ENCODE measurements at places on chromosomes 5 and 9.
A peak's percentile ranks its signal among the peaks of the same experiment; 100 is the strongest.

GRCh38 chr5:173623296-173623771 is 6.9 kb upstream of the BOD1 start:
- no peak for DNase-seq

- DNase-seq: no peak
These were observed 161.7 kb downstream of the OXCT1 start for GRCh38 chr5:41708604-41708940.

- DNase-seq: no peak
These were observed 640 bp upstream of the DPM2 start for GRCh38 chr9:127938298-127938690.

GRCh38 chr9:93089481-93089991 is 6.5 kb upstream of the CARD19 start:
- no peak for DNase-seq

DNA sequence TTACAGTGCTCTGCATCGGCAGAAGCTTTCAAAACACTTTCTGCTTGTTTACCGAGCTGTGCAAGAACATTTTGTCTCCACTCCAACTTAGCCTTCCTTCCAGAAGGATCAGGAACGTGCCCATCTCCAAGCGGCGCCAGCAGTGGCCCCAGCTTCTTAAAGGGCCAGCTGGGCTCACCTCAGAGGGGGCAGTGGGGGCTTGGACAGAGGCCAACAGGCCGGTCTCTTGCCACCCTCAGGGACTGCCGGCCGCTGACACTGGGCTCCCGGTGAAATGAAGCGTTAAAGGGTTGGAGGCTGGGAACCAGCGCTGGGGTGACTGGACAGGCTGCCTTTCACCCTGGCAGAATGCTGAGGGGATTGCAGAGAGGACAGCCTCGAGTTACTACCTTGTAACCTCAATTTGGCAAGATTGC is 67.0 kb upstream of the RNU6ATAC start:
- DNase-seq: no peak

- DNase-seq: no peak
These were observed 32.3 kb upstream of the TMEM171 start for GRCh38 chr5:73088026-73088425.

GRCh38 chr9:120080849-120081248 is 499.1 kb downstream of the CDK5RAP2 start:
- no peak for DNase-seq

DNA sequence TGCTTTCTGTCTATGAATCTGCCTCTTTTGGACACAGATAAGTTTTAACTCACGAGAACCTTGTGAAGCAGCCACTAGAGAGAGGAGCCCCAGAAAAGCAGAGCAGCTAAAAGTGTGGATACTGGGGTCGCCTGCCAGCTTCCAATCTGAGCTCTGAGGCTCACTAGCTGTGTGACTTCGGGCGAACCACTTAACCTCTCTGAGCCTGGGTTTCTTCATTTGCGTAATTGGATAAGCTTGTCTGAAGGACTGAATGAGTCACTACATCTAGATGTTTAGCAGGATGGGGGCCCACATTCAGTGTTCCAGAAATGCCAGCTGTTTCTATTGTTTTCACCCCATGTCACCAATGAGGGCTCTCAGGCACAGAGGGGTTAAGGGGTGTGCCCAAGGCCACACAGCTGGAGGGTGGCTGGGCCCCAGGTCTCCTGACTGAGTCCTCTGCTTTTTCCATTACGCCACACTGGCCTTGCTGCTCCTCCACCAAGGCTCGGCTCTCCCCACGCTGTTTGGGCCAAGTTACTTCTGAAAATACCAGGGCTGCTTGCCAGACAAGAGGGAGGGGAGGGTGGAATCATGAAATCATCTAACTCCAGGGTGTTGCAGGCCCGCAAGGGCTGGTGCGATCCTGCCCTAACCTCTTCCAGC is 36.2 kb downstream of the SH3PXD2B start:
- peak; percentile 71 for DNase-seq

DNA sequence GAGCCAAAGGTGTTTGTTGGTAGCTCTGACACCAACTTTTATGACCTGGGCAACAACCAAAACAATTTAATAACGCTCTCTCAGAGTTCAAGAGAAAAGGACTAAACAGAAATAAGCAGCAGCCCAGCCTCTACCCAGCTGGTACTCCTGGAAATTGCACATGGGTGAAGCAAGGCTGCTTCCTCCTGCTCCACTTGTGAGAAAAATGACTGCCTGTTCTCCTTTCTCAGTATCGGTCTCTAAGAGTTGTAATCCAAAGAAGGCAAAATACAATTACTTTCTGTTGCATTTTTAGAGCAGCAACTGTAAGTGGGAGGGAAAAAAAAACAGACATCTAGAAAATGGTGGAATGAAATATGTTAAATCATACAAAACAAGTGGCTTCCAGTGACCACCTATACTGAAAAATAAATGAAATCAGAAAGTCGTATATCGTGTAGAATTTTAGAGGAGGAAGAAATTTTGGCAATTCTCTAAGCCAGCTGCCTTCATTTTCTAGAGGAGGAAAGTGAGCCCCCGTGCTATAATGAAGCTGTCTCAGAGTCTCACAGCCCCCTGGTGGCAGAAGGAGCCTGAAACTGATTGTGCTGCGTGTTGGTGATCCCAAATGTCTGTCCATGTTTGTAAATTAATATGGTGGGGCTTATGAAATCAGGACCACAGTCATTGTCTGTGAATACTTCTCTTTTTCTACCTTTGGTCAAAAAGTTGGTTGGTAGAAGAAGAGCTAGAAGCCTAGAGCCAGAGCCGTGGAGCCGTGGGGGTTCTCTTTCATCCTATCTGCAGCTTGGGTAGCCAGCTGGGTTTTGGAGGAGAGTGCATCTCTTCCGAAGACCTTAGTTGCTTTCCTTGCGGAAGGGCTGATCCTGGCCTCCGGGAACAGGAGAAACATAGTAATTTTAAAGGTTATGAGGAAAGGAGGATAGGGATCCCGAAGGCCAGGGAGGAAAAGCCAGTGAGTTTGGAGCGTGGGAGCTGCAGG is 139.9 kb downstream of the PIP5K1B start:
- DNase-seq: peak; percentile 39

GRCh38 chr5:926417-927171 is 33.9 kb downstream of the TRIP13 start:
- DNase-seq: no peak

GRCh38 chr9:128390150-128390812 is 19.1 kb downstream of the URM1 start:
- no peak for DNase-seq

GRCh38 chr5:55063899-55064298 is 38.5 kb upstream of the GZMA start:
- DNase-seq: no peak

DNA sequence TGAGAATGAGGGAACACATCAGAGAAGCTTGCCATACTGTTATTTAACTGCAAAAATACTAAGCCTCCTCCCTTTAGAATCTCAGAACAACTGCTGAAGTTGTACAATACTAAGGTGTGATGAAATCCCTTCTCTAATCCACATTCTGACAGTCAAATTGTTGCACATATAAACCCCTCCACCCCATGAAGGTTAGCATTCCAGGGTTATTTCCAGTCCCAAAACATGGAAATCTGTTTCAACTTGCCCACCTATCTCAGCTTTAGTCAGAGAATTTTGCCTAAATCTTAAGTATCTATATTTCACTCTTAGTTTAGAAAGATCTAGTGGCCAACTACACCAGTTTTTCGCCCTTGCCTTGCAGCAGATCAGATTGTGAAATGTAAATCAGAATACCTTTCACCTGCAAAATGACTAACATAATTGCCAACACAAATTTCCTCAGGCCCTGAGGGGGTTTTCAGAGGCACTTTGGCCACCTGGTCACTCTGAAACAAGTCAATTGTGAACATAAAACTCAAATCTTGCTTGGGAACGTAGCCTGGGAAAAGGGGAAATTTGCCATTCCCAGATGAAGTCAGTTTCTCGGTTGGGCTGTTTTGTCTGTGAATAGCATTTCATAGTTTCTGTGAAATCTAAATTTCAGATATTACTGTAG is 93.9 kb downstream of the EFNA5 start:
- DNase-seq: no peak

GRCh38 chr9:19173598-19174125 is 46.4 kb upstream of the PLIN2 start:
- no peak for DNase-seq

DNA sequence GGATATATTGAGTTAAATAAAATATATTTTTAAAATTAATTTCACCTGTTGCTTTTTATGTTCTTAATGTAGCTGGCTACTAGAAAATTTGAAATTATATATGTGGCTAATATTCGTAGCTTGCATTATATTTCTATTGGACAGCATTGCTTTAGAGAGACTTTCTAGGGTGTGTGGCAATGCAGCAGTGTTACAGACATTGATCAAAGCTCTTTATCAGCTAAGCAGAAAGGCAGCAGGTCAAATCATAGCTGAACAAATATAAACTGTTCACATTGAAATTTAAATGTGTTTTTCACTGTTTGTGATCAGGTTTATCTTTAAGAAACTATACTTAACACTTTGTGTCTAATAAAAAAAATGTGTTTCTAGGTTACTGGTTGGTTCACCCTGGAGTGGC is 52.6 kb downstream of the ITGA2 start:
- no peak for DNase-seq

DNA sequence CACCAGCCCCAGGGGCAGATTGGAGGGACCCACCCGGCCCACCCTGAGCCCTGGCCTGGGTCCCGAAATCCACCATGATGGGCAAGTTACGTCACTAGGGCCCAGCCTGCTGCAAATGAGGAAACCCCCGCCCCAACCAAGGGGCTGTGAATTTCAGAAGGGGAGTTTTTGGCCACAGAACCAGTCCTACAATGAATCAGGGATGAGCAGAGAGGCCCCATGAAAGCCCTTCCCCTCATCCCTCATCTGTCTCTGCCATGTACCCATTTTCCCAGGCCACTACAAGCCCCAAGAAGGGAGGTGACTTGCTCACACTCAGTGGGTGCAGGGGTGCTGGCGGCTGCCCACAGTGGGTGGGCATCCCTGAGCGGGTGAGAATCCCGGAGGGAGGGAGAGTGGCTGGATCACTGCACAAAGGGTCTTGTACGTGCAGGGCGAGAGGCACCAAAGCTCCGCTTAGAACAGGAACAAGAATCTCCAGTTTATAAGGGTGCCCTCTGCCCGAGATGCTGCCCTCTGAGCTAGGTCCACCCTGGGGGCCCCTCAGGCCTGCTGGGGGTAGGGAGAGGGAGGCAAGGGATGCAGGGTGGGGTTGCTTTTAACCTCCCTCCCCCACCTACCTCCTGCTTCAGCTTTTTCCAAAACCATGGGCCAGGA is 10.4 kb upstream of the TCF7 start:
- no peak for DNase-seq

GRCh38 chr5:108432024-108432423 is 50.1 kb upstream of the FBXL17 start:
- no peak for DNase-seq

- DNase-seq: no peak
These were observed 152.9 kb upstream of the NFIB start for GRCh38 chr9:14466828-14467227.

- DNase-seq: no peak
These were observed 88.5 kb upstream of the TXNDC8 start for GRCh38 chr9:110426052-110426709.

GRCh38 chr9:93343663-93344062 is 107.8 kb upstream of the FAM120A start:
- no peak for DNase-seq

DNA sequence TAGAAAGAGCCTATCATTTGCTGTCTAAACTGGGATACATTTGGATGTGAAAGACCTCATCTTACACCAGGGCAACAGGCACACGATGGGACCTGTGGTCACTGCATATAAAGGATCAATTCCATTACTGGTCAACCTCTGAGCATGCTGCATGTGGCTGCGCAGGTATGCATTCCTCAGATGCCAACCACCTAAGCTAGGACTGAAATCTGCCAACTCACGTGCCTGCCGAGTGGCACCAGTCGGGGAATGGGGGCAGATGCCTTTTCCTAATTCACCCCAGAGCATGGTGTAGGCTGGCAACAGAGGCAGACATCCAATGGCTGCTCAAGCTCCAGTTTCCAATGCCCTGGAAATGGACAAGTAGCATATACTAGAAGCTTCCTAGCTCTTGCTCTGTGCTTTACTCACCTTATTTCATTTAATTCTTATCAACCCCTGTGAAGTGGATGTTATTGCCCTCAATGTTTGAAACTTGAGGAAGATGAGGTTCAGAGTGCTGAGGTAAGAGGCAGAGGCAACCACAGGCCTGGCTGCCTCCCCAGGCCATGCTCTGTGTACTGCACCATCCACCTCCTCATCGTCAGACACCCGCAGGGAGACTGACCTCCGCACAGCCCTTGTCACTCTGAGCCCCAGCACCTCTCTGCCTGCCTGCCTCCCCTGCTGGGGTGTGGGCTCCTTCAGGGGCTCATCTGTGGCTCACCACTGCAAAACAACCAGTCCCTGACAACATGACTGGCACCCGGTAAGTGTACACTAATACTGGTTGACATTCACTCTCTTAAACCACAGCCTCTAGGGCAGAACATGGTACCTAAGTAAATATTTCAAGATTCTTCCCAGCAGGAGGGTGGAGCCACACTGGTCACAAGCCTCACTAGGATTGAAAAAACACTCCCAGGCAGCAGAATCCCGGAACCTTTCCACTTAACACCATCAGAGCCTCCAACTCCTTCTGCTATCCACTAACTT is 228.5 kb downstream of the CRB2 start:
- no peak for DNase-seq

GRCh38 chr9:106019702-106020101 is 325.4 kb downstream of the TMEM38B start:
- no peak for DNase-seq

DNA sequence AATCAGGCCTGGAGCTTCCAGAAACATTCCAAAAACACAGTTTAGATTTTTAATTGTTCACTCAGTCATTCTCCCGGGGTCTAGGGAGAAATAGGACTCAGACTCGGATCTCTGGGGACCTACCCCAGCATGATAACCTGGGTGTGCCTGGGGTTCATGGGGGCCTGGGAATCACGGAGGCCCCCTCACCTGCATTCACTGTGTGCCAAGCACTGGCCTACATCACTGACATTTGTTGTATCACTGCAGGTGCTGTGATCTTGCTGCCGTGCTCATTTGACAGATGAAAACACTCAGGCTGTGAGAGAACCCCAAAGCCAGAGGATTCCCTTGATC is 22.8 kb upstream of the ZBTB43 start:
- DNase-seq: no peak

GRCh38 chr9:90645721-90646120 is 3.1 kb upstream of the DIRAS2 start:
- no peak for DNase-seq

GRCh38 chr9:107425101-107426025 is 64.2 kb downstream of the KLF4 start:
- peak; percentile 87 for DNase-seq
